ENCODE measurements at places on chromosomes 3 and 15. TPM values are rescaled to one million over a fixed set of nuclear protein-coding genes. Genes with fewer than 3 reads are reported as not detected.
A peak's percentile ranks its signal among the peaks of the same experiment; 100 is the strongest.

- H3K27ac ChIP-seq, result no peak overlapping the region
- no peaks in the 10 kb centered on the region for H3K4me1 ChIP-seq
- H3K4me3 ChIP-seq, result no peak overlapping the region
- no peak for DNase-seq
Measured at GRCh38 chr15:62799919-62800318, 242.6 kb upstream of the TPM1 start.

DNA sequence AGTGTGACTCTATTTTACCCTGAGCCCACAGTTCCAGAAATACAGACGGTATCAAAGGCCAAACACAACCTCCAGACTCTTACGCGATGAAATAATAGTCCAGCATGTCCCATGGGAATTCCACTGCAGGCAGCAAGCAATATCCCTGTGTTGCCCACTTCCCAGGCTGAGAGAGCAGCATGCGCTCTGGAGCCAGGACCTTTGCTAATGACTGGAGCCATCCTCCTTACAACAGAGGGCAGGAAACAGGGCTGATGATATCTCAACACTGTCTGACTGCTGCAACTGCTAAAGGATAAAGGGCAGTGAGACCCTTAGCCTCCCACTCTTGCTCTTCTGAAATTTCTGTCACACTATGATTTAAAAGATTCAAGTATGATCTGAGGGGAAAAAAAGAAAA, 34.8 kb downstream of the MCF2L2 start:
- no peaks in the 10 kb centered on the region for H3K36me3 ChIP-seq
- no peak overlapping the region for H3K27ac ChIP-seq
- no peak overlapping the region for H3K4me3 ChIP-seq
- no peak for DNase-seq
- no peaks in the 10 kb centered on the region for H3K4me1 ChIP-seq

DNA sequence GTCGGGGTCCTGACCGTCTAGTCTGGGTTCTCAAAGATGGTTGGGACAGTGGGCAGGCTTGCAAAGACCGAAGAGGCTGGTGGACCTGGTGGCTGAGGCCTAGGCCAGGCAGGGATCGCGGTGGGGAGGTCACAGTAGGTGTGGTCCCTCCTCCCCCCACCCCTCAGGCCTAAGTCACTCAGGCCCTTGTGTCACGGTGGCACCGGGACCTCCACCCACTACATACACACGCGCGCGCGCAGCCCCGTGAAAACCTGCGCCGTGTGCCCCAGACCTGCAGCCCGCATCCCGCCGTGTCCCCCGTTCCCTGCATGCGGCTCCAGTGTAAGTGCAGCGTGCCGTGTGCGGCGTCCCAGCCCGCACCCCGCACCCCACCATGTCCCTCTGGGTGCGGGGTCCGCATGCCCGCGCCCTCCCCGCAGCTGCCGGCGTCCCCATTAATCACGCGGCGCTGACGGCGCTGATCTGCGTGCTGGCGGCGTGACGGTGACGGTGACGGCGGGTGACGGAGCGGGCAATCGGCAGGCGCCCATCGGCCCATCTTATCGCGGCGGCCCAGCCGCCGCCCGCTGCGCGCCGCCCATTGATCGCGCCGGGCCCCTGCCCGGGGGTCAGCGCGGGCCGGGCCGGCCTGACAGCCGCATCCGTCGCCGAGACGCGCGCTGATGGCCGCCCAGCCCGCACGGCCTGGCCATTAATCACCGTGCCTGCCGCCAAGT, 24.4 kb downstream of the SEC61A1 start:
- DNase-seq, result no peak
- peak overlapping the region; percentile 22 for H3K4me3 ChIP-seq
- H3K36me3 ChIP-seq, result peaks cover 16% of the 10 kb centered on the region

DNA sequence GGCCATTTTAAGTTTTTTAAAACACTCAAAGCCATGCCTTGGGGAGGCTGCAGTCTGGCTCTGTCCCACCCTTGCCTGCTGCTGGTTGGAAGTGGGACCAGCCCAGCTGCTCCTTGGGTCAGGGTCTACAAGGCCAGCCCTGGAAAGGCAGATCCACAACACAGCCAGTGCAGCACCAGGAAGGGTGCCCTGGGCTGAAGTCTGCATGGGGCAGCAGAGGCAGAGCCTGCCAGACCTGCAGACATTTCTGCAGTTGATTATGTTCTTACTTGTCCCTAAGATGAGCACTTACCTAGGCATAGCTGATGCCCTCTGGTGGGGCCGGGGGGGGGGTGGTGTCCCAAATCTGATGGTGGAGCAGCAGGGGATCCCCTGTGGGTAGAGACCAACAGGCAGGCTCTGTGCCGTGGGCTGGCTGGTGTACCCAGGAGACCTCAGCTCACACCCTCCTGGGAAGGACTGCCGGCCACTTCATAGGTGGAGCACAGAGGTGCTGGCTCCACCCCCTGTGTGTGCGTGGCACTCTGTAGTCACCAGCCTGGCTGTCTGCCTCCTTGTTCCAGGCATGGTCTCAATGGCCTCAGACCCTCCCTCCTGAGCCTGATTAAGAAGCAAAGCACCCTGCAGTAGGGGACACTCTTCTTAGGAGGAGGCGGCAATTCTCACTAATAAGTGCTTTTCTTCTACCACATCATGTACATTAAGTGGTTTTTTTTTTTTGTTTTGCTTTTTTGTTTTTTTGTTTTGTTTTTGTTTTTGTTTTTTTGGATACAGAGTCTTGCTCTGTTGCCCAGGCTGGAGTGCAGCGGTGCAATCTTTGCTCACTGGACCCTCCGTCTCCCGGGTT, 97.4 kb upstream of the KLF13 start:
- no peak overlapping the region for H3K4me3 ChIP-seq
- H3K36me3 ChIP-seq, result no peaks in the 10 kb centered on the region
- H3K27ac ChIP-seq, result no peak overlapping the region
- H3K27me3 ChIP-seq, result peaks cover 9% of the 10 kb centered on the region
- no peak for DNase-seq

DNA sequence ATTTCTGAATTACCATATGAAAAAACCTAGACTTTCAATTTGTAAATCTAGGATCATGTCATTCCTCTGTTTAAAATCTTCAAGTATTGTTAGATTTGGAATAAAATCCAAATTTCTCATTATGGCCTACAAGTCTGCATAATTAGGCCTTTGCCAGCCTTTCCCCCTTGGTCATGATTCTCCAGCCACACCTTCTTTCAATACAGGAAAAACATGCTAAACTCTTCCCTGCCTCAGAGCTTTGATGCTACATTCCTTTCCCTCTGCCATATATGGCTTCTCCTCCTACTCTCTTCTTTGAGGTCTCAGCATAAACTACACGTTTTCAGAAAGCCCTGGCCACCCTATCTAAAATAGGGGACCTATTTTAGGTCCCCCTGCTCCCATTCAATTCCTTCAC, 48.5 kb downstream of the TM6SF1 start:
- H3K36me3 ChIP-seq, result peaks cover 17% of the 10 kb centered on the region
- H3K27me3 ChIP-seq, result peaks cover 7% of the 10 kb centered on the region
- H3K4me1 ChIP-seq, result peaks cover 9% of the 10 kb centered on the region
- DNase-seq, result no peak

DNA sequence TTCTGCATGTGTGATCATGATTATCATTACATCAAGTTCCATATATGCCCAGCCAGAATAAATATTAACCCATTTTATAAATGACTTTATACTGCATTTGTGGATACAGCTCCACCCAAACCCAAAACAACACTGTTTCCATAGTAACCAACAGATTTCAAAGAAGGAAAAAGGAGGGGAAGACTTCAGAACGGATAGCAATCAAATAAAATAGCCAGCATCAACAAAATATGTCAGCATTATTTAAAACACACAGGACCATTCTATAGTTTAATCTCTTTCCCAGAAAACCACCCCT, 114.4 kb downstream of the FOXP1 start:
- no peak for DNase-seq
- peaks cover 18% of the 10 kb centered on the region for H3K36me3 ChIP-seq
- H3K4me1 ChIP-seq, result peaks cover 7% of the 10 kb centered on the region
- no peak overlapping the region for H3K27ac ChIP-seq

- H3K27me3 ChIP-seq, result no peaks in the 10 kb centered on the region
- H3K4me3 ChIP-seq, result peak overlapping the region; percentile 58
- H3K4me1 ChIP-seq, result peaks cover 73% of the 10 kb centered on the region
Measured at GRCh38 chr3:10263646-10264363, 15.5 kb downstream of the TATDN2 start.

- H3K4me1 ChIP-seq, result no peaks in the 10 kb centered on the region
- no peak for DNase-seq
- H3K27ac ChIP-seq, result no peak overlapping the region
- no peak overlapping the region for H3K4me3 ChIP-seq
- H3K27me3 ChIP-seq, result no peaks in the 10 kb centered on the region
Measured at GRCh38 chr3:116242825-116243224, 202.5 kb downstream of the LSAMP start.

- peaks cover 3% of the 10 kb centered on the region for H3K27me3 ChIP-seq
- H3K36me3 ChIP-seq, result no peaks in the 10 kb centered on the region
- no peak overlapping the region for H3K4me3 ChIP-seq
- no peaks in the 10 kb centered on the region for H3K4me1 ChIP-seq
- no peak for DNase-seq
Measured at GRCh38 chr3:13670292-13670691, 121.4 kb downstream of the FBLN2 start.

GRCh38 chr15:93001156-93001555, 87.9 kb downstream of the RGMA start:
- H3K27ac ChIP-seq, result no peak overlapping the region
- DNase-seq, result no peak
- peaks cover 24% of the 10 kb centered on the region for H3K4me1 ChIP-seq
- H3K27me3 ChIP-seq, result no peaks in the 10 kb centered on the region

GRCh38 chr3:61092870-61093269, 158.4 kb downstream of the FHIT start:
- no peaks in the 10 kb centered on the region for H3K36me3 ChIP-seq
- no peaks in the 10 kb centered on the region for H3K27me3 ChIP-seq
- H3K4me1 ChIP-seq, result no peaks in the 10 kb centered on the region
- no peak for DNase-seq

GRCh38 chr15:71702496-71702895, 107.9 kb upstream of the NR2E3 start:
- no peaks in the 10 kb centered on the region for H3K4me1 ChIP-seq
- no peak overlapping the region for H3K4me3 ChIP-seq
- DNase-seq, result no peak

- no peaks in the 10 kb centered on the region for H3K4me1 ChIP-seq
- DNase-seq, result no peak
- H3K36me3 ChIP-seq, result no peaks in the 10 kb centered on the region
- no peak overlapping the region for H3K27ac ChIP-seq
Measured at GRCh38 chr15:88098361-88098760, 158.2 kb downstream of the NTRK3 start.

DNA sequence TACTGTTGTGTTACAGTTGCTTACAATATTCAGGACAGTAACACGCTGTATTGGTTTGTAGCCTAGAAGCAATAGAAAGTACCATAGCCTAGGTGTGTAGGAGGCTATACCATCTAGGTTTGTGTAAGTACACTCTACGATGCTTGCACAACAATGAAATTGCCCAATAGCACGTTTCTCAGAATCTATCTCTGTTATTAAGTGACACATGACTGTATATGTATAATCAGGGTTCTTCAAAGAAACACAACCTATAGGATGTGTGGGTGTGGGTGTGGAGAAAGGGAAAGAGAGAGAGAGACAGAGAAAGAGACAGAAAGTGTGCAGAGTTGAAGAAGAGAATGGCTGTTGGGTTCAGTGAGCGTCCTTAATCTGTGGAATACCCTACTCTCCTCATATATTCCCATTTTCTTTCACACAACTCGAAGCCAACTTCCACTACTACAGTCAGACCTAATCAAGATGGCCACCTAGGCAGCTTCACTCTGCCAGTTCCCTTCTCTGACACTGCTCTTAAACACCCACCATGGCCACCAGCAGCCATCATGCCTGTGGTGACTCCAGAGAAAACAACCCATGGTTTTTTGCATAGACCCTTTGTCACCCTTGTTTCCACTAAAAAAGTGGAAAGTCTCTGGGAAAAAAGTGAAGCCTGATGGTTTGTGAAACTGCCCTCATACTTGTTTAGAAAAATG, 5.8 kb upstream of the PPP4R2 start:
- H3K4me1 ChIP-seq, result peaks cover 2% of the 10 kb centered on the region
- DNase-seq, result no peak
- H3K27me3 ChIP-seq, result no peaks in the 10 kb centered on the region

The GATM gene
- 2.0 TPM for total RNA-seq

The GPR171 gene
- total RNA-seq, result 181 TPM

The GOLGA8J gene
- total RNA-seq, result 0.65 TPM

The AADACL2 gene
- not detected for total RNA-seq
